ENCODE measurements at places on chromosomes 16 and 17.

DNA sequence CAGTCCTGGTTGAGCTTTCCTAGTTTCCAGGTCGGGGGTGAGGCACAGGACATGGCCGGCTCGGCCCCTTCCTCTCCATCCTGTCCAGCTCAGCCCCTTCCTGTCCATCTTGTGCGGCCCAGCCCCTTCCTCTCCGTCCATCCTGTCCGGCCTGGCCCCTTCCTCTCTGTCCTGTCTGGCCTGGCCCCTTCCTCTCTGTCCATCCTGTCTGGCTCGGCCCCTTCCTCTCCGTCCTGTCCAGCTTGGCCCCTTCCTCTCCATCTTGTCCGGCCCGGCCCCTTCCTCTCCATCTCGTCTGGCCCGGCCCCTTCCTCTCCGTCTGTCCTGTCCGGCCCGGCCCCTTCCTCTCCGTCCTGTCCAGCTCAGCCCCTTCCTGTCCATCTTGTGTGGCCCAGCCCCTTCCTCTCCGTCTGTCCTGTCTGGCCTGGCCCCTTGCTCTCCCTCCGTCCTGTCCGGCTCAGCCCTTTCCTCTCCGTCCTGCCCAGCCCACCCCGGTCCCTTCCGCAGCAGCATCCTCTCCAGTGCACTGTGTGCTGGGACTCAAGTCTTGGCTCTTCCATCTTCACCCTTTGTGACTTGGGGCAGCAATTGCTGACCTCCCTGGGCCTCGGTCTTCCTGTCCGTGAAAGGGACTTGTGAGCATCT lies 5.5 kb upstream of the ZNF750 start:
- DNase-seq: no peak

DNA sequence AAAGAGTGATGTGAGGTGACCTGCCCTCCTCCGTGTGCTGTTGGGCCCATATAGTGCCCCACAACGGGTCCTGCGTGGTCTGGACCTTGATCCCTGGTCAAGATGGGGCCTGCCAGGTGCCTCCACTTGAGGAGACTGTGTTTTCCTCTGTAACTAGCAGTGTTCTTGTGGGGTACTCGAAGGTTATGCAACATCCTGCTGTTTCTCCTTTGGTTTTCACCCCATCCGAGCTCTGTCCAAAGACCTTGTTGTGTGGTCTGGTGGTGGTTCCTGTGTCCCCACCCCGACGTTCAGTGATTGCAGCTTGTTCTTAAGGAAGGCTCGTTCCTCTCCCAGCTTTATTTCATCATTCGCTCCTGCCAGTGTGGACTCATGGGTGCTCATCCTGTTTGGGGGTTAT lies 38.7 kb upstream of the ZNF750 start:
- no peak for DNase-seq

DNA sequence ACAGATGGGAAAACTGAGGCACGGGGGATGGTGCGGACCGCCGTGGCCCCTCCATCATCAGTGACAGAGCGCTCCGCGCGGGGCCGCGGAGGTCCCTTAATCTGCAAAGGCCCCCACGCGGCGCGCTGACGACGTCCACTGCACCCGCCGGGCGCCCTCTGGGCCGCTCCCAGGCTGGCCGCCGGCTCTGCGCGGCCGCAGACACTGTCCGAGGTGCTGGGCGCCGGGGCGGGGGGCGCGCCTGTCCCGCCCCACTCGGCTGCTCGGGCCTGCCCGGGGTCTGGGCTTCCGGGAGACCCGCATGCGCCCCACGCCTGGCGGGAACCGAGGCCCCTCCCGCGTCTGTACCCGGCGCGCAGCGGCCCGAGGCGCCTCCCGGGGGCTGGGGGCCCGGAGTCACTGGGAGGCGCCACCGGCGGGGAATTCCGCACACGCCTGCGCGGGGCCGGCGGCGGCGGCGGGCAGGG lies 550 bp upstream of the RNF213 start:
- DNase-seq: no peak

DNA sequence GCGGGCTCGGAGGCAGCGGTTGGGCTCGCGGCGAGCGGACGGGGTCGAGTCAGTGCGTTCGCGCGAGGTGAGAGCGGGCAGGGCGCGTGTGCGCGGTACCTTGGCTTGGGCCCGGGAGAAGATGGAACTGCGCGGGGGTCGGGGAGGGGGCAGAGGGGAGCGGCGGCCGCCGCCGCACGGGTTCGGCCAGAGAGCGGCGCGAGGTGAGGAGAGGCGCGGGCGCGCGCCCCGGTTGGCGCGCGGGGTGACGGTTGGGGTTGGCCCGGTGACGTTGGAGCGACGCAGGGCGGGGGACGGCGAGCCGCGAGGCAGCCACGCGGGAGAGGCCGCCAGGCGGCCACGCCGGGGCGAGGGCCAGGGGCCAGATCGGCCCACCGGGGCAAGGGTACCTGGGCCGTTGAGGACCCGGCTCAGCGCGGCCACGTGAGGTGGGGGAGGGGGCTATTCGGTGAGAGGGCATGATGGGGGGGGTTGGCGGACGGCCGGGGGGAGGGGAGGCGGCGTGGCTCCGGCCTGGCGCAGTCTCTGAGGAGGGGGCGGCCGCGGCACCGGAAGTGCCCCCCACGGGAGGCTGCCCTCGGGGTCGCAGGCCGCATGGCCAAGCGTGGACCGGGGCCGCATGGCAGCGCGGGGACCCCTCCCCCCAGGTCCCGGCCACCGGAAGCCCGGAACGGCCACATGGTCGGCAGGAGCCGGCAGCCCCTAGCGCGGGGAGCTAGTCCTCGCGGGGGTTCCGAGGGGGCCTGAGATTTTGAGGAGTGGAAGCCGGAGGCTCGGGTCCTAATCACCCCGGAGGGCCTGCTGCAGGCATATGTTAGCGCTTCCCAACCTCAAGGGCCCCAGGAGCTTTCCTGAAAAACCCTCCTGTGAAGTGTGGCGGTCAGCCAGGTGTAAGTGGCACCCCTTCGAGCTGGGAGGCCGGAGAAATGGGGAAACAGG lies 527 bp downstream of the EIF5A start:
- DNase-seq: no peak

DNA sequence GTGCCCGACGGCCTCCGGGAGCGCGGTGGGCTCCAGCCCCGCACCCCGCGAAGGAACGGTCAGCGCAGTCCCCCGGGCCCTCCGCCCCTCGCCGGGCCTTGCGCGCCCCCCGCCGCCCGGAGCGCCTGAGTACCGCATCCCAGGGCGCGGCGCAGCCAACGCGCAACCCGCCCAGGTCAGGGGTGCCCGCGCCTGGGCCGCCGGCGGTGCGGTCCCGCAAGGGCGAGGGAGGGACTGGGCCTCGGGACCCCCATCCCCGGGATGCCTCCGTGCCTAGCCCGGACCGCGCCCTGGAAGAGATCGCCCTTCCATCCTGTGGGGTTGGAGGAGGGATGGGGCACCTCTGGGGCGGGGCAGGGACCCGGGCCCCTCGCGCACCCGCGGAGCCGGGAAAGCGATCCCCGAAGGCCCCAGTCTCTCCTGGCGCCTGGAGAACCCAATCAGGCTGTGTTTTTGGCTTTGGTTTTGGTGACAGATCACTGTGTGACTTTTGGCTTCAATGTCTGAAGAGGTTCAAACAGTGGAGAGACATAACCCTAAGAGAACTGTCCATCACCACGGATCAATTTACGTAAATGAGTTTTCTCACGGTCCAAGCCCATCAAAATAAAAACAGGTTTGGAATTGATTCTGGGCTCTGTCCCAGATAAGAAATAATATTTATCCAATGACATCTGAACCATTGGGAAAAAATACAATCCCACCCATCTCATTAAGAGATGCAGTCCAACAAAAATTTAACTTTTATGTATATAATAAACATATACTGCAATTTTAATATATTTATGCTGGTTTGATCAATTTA lies 17.8 kb downstream of the ENPP7 start:
- DNase-seq: no peak

GRCh38 chr17:246851-247421 lies 65.5 kb upstream of the DOC2B start:
- DNase-seq: no peak

DNA sequence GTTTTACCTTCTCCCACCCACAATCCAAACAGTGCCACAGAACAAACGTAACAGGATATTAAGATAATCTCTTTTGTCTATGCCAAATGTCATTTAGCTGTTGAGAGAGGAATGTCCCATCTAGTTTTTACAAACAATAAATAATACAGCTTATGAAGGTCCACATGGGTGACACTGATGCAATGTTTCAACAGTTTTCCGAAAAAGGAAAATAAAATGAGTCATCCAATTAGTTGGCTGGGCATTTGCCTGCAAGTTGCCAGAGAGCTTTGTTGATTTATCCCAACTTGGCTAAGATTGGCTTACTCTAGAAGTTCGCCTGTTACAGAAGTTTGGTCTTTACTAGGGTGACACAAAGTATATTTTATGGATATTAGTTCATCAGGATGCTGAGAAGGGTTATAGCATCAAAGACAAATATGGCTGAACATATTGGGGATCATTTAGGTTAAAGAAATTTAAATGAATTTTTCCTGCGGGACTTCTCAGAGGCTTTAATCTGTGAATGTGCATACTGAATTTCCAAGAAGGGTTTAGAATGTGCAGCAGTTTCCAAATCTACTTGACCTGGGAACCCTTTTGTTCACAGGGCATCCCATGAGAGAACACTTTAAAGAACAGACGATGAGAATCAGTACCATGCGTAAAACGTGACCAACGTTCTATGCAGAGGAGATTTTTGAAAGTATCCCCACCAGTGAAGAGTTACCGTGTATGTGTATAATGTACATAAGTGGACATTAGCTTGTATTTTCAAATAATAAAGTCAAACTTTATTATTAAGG lies 73.1 kb downstream of the CDH13 start:
- peak; percentile 78 for DNase-seq

- DNase-seq: no peak
Measured at GRCh38 chr17:59629174-59629573, 9.5 kb downstream of the CLTC start.

DNA sequence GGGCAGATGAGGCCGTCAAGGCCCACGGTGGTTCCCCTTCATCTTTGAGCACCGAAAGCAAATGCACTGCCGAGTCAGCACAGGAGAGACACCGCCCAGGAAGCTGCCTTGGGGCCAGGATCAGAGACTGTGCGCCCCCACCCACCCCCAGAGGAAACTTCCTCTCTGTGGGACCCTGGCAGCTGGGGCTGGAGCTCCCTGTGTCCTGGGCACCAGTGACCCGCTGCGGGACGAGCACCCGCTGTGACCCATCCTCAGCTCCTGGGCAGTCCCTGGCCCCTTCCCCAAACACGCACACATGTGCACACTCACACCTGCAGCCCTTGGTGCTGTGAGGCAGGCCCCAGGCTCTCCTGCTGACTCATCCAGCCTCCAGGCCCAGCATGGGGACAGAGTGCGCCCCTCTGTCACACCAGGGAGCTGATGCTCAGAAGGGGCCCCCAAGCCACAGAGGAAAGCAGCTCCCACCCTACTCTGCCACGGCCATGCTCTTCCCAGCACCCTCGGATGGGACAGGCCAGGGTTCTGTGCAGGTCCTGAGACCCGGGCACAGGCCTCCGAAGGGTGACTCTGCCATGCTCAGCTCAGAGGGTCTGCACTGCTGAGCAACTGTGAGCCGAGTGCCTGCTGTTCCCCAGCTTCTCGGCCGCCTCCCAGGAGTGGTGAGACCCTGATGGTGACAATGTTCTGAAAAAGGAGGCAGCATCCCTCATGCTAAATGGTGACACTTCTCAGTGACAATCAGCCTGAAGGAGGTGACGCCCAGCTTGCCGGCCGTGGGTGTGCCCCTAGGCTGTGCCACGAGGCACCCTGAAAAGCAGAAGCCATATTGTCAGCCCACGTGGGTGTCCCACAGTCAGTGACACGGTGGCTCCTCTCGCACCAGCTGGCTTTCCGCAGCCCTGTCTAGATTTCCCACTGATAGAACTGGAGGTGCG lies 3.6 kb downstream of the PIEZO1 start:
- no peak for DNase-seq

DNA sequence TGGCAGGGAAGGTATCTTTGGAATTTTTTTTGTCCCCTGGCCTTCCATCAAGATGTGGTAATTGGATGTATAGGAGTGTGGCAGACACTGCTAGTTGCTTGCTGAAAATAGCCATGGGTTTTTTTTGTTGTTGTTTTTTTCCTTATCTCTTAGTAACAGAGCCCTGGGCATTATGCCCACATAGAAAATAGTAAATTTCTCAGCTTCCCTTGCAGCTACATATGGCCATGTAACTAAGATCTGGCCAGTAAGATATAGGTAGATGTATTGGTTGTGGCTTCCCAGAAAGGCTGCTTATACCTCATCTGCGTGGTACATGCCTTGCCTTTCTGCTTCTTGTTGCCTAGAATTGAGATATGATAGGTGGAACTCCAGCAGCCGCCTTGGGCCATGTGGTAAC lies 349.9 kb downstream of the CPPED1 start:
- no peak for DNase-seq

GRCh38 chr17:72590882-72591281 lies 470.1 kb downstream of the SOX9 start:
- DNase-seq: no peak

GRCh38 chr17:76079956-76080767 lies 1.2 kb downstream of the ZACN start:
- DNase-seq: no peak

GRCh38 chr16:9332574-9333148 lies 241.2 kb downstream of the HAPSTR1 start:
- no peak for DNase-seq

GRCh38 chr17:50513495-50513894 lies 5.3 kb downstream of the MYCBPAP start:
- DNase-seq: no peak

- DNase-seq: no peak
Measured at GRCh38 chr17:67902511-67903231, 77.4 kb downstream of the BPTF start.

DNA sequence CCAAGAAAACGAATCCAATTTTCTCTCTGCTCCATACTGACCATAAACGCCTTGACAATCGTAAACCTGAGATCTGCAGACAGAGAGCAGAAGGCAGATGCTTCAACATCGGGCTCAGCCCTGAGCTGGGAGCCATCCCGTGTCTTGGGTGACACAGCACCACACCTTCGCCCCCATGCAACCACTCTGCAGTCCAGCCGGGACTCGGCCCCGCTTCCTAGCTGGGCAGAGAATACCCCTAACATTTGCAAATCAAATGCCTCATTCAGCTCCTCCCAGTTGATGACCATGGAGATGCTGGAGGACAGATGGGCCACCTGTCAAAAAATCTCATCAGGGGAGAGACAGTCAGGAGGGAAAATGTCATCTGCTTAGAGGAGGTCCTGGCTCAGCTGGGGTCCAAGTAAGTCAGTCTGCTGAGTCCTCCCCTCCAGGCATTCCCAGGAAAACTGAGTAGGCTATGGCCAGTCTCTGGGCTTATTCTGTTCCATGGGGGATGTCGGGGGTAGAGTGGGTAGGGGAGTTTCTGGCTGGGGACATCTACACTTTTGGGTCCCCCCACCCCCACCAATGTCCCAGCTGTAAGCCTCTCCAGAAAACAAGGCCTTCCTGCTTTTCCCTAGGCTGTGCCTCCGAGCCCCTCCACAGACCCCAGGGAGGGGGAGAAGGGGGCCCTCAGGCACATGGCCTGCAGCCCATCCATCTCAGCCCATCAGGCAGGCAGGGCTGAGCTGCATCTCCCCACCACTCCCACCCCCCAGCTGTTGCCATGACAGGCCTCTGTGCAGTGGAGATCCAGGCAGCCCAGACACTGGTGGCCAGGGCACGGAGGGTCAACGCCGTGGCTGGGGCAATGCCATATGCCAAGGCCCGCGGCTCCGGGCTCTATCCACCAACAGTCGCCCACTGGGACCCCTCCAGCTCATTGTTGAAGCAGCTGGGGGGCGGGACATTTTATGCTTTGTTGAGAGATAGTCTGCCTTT lies 158.6 kb downstream of the AXIN2 start:
- DNase-seq: no peak

GRCh38 chr17:11485336-11486100 lies 112.8 kb upstream of the DNAH9 start:
- DNase-seq: no peak

- DNase-seq: no peak
Measured at GRCh38 chr16:1920727-1921171, 2.5 kb upstream of the HS3ST6 start.

GRCh38 chr16:2319606-2320005 lies 20.9 kb downstream of the ABCA3 start:
- DNase-seq: no peak
